Caco-2 (cell line): ENCODE measurements at places on chromosomes 7 and 10.
A peak's percentile ranks its signal among the peaks of the same experiment; 100 is the strongest.

- H3K27me3 ChIP-seq: no peaks in the 10 kb centered on the region
- DNase-seq: no peak
- no peak overlapping the region for H3K4me3 ChIP-seq
- no peaks in the 10 kb centered on the region for H3K36me3 ChIP-seq
Observed at GRCh38 chr7:41573015-41573414, 129.9 kb downstream of the INHBA start.

DNA sequence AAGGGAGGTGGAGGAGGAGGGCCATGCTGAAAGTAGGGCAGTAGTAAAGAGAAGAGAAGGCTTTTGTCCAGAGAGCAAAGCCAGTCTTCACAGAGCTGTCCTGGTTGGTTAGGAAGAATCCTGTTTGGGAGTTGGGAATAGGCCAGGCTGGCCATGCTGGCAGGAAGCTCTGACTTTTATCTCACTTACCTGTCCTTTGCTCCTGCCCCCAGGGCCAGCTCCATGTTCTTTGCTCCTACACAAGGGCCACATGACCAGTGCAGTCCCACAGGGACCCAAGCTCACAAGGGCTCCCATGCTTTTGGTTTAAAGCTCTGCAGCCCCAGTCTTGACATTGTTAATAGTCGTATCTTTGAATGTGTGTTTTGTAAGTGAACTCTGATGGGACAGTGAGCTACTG, 161.6 kb upstream of the KMT2E start:
- no peak overlapping the region for H3K4me3 ChIP-seq
- no peaks in the 10 kb centered on the region for H3K4me1 ChIP-seq
- DNase-seq: peak; percentile 5
- H3K27ac ChIP-seq: no peak overlapping the region
- no peaks in the 10 kb centered on the region for H3K27me3 ChIP-seq

DNA sequence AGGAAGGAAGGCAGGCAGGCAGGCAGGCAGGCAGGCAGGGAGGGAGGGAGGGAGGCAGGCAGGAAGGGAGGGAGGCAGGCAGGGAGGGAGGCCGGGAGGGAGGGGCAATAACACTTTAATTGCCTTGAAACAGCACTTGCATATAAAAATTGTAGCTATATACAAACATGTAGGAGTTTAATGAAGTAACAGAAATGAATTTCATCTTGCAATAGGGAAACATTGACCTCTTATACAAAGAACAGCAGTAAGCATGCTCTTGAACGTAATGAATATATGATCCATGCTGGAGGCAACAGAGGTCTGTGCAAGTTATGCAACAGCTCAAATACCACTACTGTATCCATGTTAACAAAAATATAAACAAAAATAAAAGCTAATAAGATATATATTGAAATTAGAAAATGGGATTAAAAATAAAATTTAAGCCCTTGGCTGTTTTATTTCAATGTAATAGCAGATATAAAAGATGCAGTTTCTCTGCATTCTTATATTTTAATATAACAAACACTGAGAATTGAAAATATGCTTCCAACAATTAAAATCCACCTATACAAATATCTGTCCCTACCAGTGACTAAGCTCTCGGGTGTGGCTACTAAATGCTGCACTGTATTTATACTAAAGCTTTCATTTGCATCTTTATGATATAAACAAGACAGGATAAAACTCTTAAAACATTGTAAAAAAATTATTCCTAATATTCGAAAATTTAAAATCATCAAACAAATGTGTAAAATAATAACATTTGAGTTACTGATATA, 50.3 kb downstream of the CACNA2D1 start:
- no peaks in the 10 kb centered on the region for H3K36me3 ChIP-seq
- no peaks in the 10 kb centered on the region for H3K4me1 ChIP-seq
- no peak overlapping the region for H3K4me3 ChIP-seq
- no peak overlapping the region for H3K27ac ChIP-seq
- H3K27me3 ChIP-seq: no peaks in the 10 kb centered on the region; the same call in 1 of the 2 replicates
- DNase-seq: no peak

DNA sequence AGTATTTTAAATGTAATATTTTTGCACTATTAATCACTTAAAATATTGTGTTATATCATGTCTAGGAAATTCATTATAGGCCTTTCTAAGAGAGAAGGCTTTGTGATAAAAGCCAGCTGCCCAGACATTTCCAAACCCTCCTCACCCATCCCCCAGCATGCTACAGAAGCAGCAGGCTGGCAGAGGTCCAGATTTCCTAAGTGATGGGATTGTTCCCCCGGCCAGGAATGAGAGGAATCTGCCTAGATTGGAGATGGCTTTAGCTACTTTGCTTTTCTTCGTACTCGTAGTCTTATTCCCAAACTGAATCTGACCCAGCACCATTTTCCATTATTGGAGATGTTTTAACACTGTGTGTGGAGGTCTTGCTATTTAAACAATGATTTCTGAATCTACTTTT, 29.4 kb downstream of the CDK14 start:
- H3K36me3 ChIP-seq: no peaks in the 10 kb centered on the region
- peak; percentile 32 for DNase-seq
- H3K4me3 ChIP-seq: no peak overlapping the region
- H3K27ac ChIP-seq: peak overlapping the region; percentile 73
- peaks cover 31% of the 10 kb centered on the region for H3K4me1 ChIP-seq

DNA sequence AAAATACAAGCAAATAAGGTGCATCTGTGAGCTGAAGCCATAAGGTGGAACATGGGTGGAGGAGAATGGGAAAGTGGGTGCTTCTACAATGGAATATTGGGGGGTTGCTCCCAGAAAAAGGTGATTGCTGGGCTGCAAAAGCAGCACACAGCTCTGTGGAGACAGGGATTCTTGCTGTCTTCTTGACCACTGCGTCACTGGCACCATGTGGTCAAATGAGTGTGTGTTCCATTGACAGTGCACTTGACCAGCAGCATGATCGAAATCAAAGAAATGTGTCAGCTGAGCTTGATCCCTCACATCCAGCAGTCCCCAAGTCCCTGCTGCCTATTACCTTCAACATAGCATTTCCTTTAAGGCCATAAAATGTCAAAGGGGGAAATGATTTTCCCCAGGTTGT, 56.2 kb downstream of the GPR26 start:
- no peak for DNase-seq
- H3K36me3 ChIP-seq: no peaks in the 10 kb centered on the region
- no peaks in the 10 kb centered on the region for H3K4me1 ChIP-seq
- H3K27me3 ChIP-seq: no peaks in the 10 kb centered on the region

DNA sequence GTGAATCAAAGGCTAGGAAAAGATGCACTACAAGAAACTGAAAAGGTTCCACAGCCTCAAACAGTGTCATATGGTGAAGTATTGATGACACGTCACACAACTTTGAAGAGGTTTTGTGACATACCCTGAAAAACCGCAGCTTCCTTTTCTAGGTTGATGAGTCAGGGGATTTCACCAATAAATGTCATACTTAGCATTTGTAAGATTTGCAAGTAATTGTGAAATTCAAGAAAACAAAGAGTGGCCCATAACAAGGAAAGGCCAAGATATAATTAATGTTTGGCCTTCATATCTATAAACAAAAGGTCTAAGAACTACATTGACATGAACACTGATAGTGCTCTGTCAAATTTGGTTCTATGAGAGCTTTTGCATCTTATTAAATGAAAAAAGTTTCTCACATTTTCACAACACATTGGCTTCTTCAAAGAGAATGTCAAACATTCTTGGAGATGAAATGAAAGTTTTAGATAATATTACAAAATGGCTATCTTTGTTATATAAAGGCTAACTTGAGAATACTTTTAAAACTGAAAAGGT, 62.0 kb upstream of the NAMPT start:
- H3K27me3 ChIP-seq: no peaks in the 10 kb centered on the region
- H3K4me1 ChIP-seq: no peaks in the 10 kb centered on the region
- no peak overlapping the region for H3K4me3 ChIP-seq
- DNase-seq: no peak
- H3K27ac ChIP-seq: no peak overlapping the region

DNA sequence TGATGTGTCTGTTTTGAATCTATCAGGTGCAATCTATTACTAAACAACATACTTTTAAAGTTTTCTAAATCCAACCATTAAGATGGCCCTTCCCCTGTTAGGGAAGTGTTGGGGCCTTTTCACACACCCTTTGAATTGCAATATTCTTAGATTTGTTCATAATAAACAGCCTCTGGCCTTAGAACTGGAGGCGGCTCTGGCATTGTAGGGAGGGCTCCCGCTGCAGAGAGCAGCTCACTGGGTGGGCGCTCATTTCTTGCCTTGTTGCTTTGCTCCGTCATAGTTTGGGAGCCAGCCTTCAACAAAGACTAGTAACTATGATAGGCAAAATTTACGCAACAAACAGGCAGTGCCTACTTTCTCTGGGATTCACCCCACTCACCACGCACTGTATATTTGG, 4.2 kb upstream of the HOXA10 start:
- peaks cover 9% of the 10 kb centered on the region for H3K4me1 ChIP-seq
- no peak overlapping the region for H3K27ac ChIP-seq
- no peak for DNase-seq
- H3K36me3 ChIP-seq: no peaks in the 10 kb centered on the region
- no peak overlapping the region for H3K4me3 ChIP-seq

GRCh38 chr7:147033641-147034040, 917.0 kb downstream of the CNTNAP2 start:
- H3K27ac ChIP-seq: no peak overlapping the region
- H3K4me1 ChIP-seq: no peaks in the 10 kb centered on the region
- DNase-seq: no peak
- no peaks in the 10 kb centered on the region for H3K27me3 ChIP-seq
- H3K4me3 ChIP-seq: no peak overlapping the region

GRCh38 chr7:135166338-135166990, 4.0 kb downstream of the CYREN start:
- no peak overlapping the region for H3K4me3 ChIP-seq
